Right hindlimb (tissue), 1 donor: ENCODE measurements at places on chromosomes 11 and 22.
A peak's percentile ranks its signal among the peaks of the same experiment; 100 is the strongest.

- no peak for DNase-seq
Observed at GRCh38 chr11:6402561-6402981, 12.3 kb downstream of the SMPD1 start.

DNA sequence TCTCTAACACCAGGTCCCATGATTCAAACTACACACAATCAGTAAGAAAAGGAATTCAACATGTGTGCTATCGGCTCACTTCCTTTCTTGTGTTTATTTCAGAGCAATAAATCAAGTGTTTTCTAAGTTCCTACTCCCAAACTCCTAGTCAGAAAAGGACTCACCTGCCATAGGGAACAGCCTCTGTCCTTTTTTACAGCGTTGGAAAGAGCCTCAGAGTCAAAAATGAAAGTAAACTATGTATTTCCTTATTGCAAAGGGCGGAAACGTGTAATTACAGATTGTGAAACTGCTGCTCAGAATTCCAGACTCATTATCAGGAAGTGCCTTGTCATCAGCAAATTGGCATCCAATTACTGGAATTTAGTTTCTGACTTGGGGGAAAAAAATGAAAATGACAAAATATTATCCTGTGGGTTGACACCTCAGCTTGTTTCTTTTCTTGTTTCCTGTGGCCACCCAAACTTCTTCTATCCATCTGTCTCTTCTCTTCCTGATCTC is at the start of gene CASP4:
Gene CASP4 (minus strand): TSS at position 220 of the 501 bp plus-strand sequence. CDS start 49 bp downstream, at position 171.
- DNase-seq = peak; percentile 30

DNA sequence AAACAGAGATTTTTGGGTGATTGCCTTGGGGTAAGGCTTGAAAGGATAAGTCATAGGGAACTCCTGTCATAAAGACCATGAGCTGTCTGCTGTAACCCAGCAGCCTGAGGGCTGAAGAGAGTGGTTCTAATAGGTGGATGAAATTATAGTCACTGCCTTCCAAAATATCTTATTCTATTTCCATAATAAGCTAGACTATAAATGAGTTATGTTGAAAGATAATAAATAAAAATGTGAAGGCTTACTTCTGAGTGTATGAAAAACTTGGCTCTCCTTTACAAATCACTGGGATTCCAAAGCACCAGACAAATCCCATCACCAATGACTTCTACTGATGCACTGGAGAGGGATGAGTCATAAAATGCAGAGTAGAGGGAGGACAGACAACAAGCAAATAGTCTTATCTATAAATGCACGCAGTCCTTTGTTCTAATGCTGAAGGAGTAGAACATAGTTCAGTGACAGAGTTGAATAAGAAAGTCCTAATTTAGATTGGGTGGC is 775.0 kb upstream of the LRRC4C start:
- DNase-seq = no peak

DNA sequence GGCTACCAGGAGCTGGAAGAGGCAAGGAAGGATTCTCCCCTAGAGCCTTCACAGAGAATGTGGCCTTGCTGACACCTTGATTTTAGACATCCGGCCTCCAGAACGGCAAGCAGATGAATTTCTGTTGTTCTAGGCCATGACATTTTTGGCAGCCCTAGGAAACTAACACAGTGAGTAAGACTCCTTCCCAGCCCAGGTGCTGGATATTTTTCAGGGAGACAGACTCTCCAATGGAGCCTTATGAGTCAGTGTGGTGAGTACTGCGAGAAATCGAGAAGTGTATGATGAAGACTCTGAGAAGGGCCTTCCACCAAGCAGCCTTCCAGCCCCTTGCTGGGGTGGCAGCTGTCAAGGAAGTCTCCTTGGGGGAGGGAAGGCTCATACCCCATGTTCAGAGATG is 114.4 kb downstream of the OSBP2 start:
- DNase-seq = no peak

GRCh38 chr11:126929179-126930061 is 71.2 kb downstream of the KIRREL3 start:
- peak; percentile 38 for DNase-seq

DNA sequence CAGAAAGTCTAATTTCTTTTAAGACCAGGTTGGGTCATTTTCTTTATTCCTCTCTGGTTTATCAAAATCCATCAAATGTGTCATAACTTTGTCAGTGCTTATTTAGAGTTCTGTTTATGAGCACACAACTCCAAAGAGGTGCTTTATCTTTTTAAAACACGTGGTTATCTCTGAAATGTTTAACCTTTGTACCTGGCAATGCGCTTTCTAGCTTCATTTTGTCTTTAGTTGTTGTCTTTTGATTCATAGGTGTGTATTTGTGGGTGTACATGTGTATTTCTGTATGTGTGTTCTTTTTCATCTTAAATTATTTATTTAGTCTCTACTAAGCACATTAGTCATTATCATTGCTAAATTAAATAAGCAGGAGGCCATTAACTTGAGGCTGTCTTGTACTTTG is 251.4 kb downstream of the JRKL start:
- DNase-seq = no peak

DNA sequence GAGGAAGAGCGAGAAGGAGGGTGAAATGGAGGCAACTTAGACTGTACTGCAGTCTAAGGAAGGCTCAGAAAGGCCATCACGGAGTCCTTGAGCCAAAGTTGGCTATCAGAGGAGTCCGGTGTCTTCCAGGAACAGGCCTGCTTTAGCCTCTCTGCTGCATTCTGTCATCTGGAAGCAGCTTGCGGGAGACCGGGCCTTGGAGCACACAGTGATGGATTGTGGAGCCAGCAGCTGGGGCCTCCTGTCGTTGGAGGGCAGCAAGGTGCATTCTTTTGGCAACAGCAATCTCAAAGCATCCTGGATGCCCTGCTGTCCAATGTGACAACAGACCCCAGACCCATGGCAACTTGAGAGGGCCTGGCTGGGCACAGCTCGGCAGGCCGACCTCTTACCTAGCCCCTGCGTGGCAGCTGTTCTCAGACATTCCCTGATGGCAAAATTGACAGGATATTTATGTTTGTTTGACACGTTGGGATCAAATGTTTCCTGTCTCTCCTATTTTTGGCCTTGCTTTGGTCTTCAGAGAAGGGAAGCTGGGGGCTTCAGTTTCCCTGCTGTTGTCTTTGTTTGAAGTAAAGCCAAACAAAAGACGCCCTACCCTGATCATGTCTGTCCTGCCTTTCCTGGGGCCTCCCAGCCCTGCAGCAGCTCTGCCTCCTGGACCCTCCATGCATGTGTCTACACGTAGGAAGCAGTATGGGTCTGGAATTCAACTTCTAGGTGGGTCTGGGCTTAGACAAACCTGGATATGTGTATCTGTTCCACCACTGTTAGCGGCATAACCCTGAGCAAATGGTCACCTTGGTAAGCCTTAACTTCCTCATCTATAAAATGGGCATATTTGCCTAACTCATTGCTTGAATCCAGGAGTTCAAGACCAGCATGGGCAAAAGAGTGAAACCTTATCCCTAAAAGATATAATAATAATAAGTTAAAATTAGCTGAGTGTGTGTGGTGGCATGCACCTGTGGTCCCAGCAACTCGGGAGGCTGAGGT is 43.9 kb upstream of the LMO2 start:
- DNase-seq = no peak

GRCh38 chr11:47765086-47765485 is 2.1 kb downstream of the FNBP4 start:
- DNase-seq = no peak

- DNase-seq = no peak
Observed at GRCh38 chr22:23083315-23084021, 13.1 kb downstream of the GNAZ start.
